Stimulated activated CD8-positive, alpha-beta memory T cell treated with anti-CD3 and anti-CD28 coated beads, Interleukin-4, amount 100 ng/mL, for 48 hours (primary cell): ENCODE measurements at places on chromosomes 12 and 14.

- DNase-seq: no peak
Measured at GRCh38 chr14:101972126-101972866, 7.9 kb downstream of the DYNC1H1 start.

- DNase-seq: no peak
Measured at GRCh38 chr12:115749071-115749841, 528.2 kb downstream of the MED13L start.

GRCh38 chr12:122051231-122051876 lies 27.2 kb upstream of the MLXIP start:
- no peak for DNase-seq

DNA sequence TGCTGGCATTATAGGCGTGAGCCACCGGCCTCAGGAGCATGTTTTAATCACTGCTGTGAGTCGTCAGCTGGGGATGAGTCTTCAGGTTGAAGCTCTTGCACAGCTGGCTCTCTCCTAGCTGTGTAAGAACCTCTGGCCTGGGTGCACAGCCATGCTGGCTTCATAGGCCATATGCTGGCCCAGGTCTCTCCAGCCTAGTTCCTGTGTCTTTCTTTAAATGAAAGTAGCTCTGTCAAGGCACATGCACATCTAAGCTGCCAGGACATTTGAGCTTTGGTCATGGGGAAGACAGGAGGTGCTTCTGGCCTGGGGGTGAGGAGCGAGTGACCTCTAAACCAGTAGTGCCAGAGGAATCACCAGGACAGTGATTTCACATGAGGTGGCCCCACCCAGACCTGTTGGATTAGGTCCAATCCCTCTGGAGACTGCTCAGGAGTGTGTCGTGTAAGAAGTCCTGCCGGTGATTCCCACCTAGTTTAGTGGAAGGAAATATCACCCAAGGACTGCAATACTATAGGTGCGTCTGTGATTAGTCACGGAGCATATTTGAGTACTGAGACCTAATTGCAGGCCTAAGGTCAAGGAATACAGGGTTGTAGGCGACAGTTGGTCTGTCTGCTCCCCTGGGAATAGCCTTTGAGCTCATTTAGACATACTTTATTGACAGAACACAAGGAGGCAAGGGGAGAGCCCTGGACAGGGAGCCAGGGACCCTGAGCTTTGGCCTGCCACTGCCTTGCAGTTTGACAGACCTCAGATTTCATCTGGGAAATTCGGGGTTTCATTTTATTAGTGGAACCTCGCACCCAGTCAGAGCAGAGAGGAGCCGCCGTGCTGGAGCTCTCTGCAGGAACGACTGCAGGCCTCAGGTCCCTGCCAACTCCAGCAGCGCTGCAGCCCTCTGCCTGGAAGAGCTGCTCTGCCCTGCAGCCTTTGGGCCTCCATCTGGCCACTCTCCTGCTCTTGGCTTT lies 67.0 kb downstream of the ANKRD9 start:
- no peak for DNase-seq

DNA sequence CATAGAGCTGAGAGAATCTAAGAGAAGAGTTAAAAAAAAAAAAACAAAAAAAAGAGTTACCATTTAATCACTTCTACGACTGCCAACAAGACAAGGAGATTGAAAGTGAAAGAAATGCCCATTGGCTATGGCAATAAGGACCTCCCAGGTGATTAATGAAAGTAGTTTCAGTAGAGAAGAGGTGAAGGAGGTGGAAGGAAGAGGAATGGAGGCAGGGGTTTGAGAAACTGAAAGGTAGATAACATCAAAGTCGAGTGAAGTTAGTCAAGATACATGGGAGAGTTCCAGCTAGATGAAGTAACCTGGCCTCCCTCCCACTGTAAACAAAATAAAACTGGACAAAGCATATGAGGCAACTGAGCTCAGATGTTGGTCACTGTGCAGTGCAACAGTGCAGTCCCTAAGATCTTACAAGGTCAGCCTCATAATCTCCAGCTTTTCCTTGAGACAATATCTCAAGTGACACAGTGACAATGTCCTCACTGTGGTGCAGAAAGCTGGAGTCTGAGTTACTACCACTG lies 118.0 kb upstream of the CCDC198 start:
- DNase-seq: no peak

GRCh38 chr12:52975204-52975603 lies 26.3 kb downstream of the KRT18 start:
- no peak for DNase-seq

DNA sequence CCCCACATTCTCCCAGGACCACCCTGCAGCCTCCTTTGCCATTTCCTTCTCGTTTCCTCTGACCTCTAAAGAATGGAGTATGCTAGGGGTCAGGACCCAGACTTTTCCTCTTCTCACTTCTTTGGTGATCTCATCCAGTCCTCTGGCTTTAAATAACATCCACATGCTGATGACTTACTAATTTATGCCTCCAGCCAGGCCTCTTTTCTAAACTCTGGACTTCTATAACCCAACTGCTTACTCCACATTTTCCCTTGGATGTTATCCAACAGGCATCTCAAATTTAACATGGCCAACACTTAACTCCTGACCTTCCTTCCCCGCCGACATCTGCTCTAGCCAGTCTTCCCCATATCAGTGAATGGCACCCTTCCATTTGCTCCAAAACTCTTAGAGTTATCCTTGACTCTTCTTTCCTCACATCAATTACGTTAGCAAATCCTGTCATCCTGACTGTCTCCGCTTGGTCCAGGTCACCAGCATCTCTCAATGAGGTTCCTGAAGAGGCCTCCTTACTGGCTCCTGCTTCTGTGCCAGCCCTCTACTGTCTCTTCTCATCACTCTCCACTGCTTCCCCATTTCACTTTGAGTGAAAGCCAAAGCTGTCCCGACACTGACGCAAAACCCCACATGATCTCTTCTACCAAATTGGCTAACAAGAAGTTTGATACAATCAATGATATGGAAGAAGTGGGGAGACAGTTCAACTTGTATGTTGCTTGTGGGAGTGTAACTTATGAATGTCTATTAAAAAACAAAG lies 42.7 kb downstream of the TMBIM6 start:
- DNase-seq: no peak

- DNase-seq: peak; percentile 7
Measured at GRCh38 chr14:104506461-104507253, 72.9 kb upstream of the C14orf180 start.

DNA sequence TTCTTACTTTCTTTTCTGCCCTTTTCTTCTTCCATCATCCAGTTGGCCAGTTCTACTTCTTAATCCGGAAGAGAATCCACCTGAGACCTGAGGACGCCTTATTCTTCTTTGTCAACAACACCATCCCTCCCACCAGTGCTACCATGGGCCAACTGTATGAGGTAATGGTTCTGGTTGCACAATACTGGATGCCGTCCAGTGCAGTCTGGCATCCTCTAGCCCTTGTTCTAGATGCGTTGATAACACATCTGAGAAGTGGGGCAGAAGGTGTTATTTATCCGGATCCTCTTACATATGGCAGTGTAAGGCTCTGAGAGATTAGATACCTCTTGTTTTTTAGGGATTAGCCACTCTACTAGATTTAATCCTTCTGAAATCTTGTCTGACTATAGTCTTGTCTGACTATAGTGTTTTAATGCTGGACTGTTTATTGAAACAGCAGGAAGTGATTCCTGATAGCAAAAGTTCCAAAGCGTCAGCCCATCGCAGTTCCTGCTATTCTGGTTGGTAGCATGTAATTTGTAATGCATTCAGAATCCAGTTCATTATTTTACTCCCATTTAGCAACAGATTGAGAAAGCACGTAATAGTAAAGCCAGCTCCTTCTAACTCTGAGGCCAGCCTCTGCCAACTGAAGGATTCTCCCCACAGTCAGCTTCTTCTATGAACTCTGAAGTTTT lies 7.9 kb downstream of the GABARAPL1 start:
- no peak for DNase-seq

GRCh38 chr12:442235-442884 lies 17.4 kb upstream of the B4GALNT3 start:
- peak; percentile 67 for DNase-seq

GRCh38 chr12:25276199-25276937 lies 25.6 kb upstream of the KRAS start:
- DNase-seq: peak; percentile 82

DNA sequence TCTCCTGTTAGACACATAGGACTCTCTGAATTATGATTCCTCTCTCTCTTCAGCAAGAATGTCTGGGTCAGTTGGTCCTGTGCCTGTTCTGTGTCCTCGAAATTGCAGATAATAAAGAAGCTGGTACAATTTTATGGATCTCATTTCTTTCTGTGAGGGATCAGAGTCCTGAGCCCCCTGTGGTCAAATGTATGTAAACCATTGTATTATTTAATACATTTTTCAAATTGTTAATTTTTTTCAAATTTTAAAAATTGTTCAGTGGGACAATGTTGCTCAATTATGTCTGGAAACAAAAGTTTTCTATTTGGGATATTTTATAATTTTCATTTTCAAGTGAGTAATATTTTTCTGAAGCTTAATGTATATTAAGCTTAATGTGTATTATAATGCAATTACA lies 513.5 kb downstream of the CCER1 start:
- DNase-seq: no peak

- DNase-seq: no peak
Measured at GRCh38 chr14:99643343-99643742, 1.6 kb upstream of the HHIPL1 start.
